Stimulated activated CD8-positive, alpha-beta memory T cell treated with anti-CD3 and anti-CD28 coated beads, Interleukin-12 subunit alpha, Interleukin-12 subunit beta, amount 100 ng/mL, for 4 hours (primary cell): ENCODE measurements at places on chromosomes 6 and 20.

DNA sequence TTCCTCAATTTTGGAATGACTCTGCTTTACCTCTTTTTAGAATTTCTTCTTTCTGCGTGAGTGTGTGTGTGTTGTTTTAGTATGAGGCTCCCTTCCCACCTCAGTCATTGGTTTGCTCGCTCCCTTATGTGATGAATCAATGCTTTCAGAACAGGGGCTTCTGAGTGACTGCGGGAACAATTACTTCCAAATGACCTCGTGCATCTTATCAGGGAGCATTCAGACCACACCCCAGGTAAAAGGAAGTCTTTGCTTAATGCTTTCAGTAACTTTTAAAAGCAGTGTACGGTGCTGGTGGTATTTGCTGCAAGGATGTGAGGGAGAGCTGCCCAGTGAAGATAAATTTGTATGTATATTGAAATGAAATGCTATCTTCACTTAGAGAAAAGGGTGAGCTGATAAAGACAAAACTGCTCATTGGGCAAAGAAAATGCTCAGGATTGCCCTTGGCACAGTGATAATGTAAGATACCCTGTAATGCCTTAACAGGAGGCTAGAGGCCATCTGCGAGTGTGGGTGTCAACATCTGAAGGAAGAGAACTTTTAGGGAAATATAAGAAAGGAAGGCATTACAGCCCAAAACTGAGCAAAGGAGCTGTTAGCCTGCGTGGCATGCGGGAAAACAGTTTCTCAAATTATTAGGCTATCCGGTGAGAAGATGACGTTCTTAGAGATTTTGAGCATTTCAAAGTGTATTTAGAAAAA is at the start of gene MLIP:
Gene MLIP, plus strand, starts transcription at position 103 of the 705 bp plus-strand sequence. Its CDS starts 37 bp downstream, at position 140.
- no peak for DNase-seq

- DNase-seq: no peak
Observed at GRCh38 chr6:136051140-136051775, 198.9 kb downstream of the MTFR2 start.

DNA sequence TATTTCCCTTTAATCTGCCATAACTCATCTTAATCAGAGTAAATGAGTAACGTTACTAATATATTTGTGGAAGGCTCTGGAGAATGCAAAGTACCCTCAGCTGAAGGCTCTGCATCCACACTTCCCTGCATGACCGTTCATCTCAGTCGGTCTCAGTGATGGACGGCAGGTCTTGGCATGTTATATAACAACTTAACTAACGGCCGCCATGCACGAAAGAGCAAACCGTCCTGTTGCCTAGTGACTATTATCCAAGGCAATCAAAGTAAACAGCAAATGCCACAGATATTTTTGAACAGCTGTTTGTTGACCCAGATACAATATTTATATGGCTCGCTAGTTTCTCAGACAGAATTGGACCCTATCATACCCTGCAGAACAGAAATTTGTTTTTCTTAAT is 194.9 kb upstream of the SMLR1 start:
- DNase-seq: no peak

GRCh38 chr6:3591970-3592369 is 135.1 kb upstream of the SLC22A23 start:
- DNase-seq: no peak

DNA sequence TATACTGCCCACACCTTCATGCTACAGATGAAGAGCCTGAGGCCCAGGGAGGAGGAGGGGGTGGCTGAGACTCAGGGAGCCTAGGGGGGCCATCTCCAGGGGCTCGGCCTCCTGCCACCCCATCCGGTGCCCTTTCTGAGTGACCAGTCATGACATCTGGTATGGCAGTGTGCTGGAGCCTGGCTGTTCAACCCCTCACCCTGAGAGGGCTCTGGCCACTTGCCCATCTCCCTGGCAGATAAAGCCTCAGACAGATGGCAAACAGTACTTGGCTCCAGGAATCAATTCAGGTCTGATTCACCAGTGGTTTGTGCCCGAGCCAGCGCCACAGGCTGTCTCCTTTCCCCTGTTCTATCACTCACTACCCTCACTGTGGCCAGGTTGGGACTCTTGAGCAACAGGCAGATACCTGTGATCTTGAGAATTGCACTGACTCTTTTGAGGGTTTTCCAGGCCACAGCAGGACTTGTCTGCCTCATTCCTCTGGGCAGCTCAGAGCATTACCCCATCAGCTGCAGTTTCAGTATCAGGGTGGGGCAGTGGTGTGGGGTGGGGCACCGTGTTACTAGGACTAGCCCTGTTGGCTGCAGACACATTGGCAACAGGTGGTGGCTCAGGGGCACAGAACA is 22.8 kb downstream of the SRSF3 start:
- no peak for DNase-seq

GRCh38 chr6:134816300-134816699 is 133.6 kb downstream of the ALDH8A1 start:
- DNase-seq: no peak

- DNase-seq: no peak
Observed at GRCh38 chr6:160263196-160263939, 4.7 kb upstream of the SLC22A2 start.

DNA sequence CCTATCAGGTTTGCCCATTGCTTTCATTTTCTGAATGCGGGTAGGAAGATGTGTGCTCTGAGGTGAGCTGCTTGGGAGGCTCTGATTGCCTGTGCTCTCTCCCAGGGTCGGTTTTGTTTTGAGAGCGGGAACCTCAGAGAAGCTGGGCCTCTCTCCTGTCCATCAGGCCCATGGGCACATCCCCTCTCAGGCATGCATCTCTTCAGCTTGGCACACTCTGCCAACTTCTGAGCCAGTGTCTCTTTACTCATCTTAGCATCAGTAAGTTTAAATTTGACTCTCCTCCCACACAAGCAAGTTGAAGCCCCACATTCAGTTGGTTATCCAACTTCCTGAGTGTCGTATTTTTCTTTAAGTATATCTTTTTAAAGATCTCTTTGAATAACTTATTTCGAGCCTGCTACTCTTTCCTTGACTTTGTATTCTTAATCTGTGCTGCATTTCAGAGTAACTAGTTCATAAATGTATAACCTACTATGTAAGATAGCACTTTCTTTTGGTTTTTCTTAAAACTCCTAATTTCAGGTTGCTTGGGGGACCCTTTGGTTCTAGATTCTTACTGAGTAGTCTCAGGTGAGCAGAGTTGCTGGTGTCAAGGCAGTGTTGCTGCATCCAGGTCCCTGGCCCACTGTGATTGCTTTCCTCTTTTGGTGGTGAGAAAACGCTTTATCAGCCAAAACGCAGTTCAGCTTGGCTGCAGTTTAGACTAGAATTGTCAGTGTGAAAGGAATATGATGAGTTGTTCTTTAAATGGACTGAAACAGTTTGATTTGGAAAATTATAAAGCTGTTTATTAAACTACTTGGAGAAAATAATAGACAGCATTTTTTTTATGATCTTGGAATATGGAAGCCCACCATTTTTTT is 54.8 kb downstream of the SNX9 start:
- DNase-seq: no peak

DNA sequence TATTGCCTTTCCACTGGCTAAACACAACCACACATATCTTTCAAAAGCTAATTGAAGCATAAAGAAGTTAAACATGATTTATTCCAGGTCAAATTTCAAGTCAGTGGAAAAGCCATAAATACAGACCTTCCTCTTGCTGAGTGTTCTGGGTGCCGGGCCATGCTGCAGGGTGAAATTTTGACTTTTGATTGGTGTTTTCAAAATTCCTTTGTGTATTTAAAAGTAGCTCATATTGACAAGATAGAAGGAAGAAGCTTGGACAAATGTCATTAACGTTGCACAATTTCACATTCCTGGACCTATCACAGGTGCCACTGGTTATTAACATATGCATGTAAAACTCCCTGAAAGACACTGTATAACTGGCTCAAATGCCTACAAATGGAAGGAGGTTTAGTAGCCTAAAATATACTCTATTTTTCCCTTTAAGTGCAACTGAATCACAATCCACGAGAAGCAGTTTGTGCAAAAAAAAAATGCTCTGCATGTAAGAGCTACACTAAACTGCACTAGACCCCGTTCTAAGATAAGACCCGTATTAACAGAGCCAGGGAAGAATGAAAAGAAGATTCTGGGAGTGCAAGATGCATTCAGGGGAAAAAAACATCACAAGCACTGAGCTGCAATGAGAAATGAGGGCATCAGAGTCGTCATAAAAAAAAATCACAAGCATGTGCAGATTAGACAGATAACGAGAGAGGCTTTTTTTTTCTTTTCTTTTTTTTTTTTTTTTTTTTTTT is 30.4 kb downstream of the ATXN1 start:
- no peak for DNase-seq

DNA sequence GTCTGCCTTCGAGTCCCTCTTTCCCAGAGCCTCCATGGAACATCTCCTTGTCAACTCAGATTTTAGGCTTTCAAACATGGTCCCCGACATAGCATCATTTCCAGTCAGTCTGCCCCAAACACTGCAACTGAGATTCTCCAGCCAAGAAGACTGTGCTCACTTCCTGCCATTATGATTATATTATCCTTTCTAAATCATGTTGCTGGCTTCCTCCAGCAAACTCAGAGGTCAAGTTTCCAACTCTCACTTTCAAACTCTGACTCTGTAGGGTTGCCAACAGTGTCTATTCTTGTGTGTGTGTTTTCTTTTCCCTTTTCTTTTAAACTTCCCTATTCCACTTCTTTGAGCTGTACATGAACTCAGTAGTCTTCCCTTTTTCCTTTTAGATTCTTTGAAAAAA is 61.2 kb upstream of the TRAF3IP2 start:
- no peak for DNase-seq

GRCh38 chr6:134035823-134036296 is 16.6 kb downstream of the SLC2A12 start:
- DNase-seq: no peak

DNA sequence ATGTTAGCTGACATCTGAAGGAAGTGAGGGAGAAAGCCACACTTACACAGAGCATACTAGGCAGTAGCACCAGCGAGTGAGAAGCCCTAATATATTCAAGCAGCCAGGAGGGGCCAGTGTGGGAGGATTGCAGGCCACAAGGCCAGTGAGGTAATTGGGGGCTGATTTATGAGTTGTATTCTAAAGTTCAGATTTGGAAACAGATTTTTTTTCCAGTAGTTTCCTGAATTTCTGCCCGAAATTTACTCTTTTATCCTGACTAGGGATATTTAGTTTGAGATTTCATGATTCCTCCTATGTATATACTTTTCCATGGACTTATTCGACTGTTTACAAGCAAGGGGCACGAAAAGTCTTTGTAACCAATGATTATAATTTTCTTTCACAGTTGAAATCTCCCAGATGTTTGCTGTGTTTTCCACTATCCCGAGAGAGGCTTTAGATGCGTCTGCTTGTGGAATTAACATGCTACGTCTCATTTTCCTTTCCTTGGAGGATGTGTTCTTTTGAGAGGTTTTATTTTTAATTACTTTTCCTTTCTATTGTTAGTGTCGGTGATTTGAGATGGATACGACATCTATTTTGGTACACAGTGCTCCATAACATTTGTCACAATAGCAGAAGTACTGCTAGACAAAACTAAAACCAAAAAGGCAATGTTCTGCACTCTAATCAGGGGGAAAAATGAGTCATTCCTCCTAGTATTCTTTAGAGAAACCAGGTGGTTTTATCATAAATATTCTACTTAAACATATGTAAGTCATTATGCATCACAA is 356.3 kb upstream of the HSF2 start:
- no peak for DNase-seq
